ENCODE measurements at places on chromosomes 4 and X.
A peak's percentile ranks its signal among the peaks of the same experiment; 100 is the strongest.

- DNase-seq: no peak
Observed at GRCh38 chrX:18174209-18174608, 46.5 kb downstream of the BEND2 start.

GRCh38 chrX:41984628-41985027, 61.3 kb upstream of the CASK start:
- DNase-seq: no peak

GRCh38 chr4:184032091-184032490, 127.0 kb downstream of the STOX2 start:
- no peak for DNase-seq

DNA sequence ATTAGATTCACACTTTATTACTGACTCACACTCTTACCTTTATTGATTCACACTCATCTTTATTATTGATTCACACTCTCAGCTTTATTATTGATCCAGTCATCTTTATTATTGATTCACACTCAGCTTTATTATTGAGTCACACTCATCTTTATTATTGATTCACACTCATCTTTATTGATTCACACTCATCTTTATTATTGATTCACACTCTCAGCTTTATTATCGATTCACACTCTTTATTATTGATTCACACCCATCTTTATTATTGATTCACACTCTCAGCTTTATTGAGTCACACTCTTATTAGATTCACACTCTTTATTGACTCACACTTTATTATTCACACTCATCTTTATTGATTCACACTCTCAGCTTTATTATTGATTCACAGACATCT, 31.3 kb downstream of the HTRA3 start:
- DNase-seq: no peak

- no peak for DNase-seq
Observed at GRCh38 chrX:136021903-136022302, 36.7 kb downstream of the SLC9A6 start.

GRCh38 chrX:120015145-120016067, 62.1 kb downstream of the RHOXF2B start:
- DNase-seq: no peak

GRCh38 chrX:40733706-40734105, 1.6 kb downstream of the MED14 start:
- no peak for DNase-seq

DNA sequence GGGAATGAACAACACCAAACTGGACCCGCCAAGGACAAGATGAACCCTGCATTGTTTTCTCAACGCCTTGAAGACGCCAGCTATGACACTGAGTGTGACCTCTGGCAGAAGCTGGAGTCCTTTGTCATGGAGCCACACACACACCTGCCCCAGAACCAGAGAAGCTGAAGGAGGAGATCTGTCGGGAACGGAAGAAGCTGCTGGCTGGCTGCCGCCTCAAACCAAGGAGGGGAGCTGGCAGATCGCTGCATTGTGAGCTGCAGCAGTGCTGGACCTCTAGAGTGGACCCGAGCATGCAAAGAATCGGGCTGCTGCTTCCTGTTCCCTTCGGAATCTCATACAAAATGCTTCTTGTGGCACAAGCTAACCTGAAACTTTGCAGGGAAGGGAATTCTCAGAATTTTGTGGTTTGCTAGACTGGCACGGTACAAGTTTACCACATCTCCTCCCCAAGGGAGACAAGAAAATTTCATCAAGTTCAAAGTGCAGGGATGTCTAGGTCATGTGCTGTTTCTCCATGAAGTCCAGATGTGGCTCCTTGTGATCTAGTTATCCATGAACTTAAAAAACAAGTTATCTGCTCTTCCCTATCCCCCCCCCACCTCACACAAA, 23.4 kb upstream of the GLRB start:
- DNase-seq: no peak

GRCh38 chr4:10028910-10029309, 7.6 kb upstream of the SLC2A9 start:
- DNase-seq: no peak

- DNase-seq: no peak
Observed at GRCh38 chrX:16577483-16578029, 72.4 kb upstream of the S100G start.

- DNase-seq: no peak
Observed at GRCh38 chr4:111854494-111855087, 290.7 kb upstream of the FAM241A start.

DNA sequence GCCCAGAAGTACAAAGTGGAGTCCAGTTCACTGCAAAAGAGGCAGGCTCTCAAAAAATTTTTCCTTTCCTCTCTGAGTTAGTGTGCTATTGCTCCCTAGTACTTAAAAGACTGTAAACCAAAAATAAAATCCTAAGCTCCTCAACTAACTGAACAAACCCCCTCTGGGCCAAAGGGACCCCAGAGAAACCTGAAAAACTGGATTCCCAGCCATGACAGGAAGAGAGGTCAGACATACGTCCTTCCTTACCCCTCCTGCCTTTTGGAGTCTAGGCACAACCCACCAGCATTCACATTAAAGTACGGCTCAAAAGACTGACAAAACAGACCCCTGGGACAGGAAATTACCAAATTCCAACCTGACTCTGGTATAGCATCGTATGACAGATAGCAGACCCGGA, 957.9 kb upstream of the PRKX start:
- no peak for DNase-seq

- DNase-seq: no peak
Observed at GRCh38 chrX:148620023-148620422, 119.6 kb downstream of the AFF2 start.

- no peak for DNase-seq
Observed at GRCh38 chr4:105145156-105145902, 1.3 kb upstream of the TET2 start.

GRCh38 chr4:40629401-40630334, at the start of gene RBM47:
Gene RBM47, minus strand, starts transcription at chr4:40629864. Its CDS starts 190,971 bp downstream, at chr4:40438893.
- peak; percentile 27 for DNase-seq

- no peak for DNase-seq
Observed at GRCh38 chr4:42277291-42277690, 120.0 kb upstream of the SHISA3 start.

GRCh38 chr4:142467088-142467487, 379.0 kb downstream of the INPP4B start:
- no peak for DNase-seq

DNA sequence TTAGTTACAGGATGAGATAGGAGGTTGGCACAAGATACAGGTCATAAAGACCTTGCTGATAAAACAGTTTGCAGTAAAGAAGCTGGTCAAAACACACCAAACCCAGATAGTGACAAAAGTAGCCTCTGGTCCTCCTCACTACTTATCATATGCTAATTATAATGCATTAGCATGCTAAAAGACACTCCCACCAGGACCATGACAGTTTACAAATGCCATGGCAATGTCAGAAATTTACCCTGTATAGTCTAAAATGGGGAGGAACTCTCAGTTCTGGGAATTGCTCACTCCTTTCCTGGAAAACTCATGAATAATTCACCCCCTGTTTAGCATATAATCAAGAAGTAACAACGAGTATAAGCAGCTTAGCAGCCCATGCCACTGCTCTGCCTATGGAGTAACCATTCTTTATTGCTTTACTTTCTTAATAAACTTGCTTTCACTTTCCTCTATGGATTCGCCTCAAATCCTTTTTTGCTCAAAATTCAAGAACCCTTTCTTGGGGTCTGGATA, 1254.4 kb downstream of the PCDH7 start:
- DNase-seq: no peak

GRCh38 chr4:39025552-39026085, 6.6 kb downstream of the TMEM156 start:
- DNase-seq: no peak

DNA sequence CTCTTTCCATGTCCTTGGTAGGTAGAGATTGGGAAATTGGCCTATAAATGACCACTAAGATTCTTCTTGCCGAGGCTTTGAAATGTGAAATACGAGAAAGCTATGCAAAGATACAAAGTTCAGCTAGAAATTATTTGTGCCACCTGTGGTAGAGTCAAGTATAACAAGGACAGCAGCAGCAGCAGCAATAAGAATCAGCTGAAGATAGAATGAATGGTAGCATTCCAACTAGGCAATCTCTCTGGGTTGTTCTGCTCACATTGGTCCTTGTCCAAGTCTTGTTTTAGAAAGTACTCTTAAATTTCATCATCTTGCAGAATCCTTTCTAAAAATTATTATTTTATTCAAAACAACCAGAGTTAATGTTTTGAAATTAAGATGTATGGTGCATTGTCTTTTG, 67.8 kb upstream of the PCDH10 start:
- no peak for DNase-seq

- no peak for DNase-seq
Observed at GRCh38 chr4:149344436-149344835, 471.2 kb downstream of the IQCM start.

DNA sequence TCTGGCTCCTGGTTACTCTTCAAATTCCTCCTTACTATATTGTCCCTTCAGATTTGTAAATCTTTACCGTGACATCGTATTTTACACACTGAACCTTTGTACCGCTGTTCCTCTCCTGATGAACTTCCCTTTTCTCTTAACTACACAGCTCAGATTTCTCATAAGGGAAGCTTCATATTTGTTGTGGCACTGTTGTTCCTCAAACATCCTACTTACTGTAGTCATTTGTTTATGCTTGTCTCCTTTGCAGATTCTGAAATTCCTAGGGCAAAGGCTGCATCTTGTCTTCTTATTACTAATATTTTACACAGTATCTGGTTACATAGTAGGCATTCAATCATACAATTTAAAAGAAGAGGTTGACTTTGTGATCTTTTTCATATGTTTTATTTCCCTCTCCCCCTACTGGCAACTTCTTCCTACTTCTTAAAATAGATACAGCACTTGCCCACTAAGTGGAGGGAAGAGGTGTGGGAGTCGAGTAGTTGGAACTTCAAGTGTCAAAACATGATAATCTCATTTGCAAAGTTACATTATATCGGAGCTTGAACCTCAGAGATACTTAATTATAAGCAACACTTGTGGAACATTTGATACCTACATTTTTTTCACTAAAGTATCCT, 50.0 kb downstream of the TET2 start:
- DNase-seq: no peak

GRCh38 chr4:147853706-147854105, 121.8 kb downstream of the ARHGAP10 start:
- no peak for DNase-seq

DNA sequence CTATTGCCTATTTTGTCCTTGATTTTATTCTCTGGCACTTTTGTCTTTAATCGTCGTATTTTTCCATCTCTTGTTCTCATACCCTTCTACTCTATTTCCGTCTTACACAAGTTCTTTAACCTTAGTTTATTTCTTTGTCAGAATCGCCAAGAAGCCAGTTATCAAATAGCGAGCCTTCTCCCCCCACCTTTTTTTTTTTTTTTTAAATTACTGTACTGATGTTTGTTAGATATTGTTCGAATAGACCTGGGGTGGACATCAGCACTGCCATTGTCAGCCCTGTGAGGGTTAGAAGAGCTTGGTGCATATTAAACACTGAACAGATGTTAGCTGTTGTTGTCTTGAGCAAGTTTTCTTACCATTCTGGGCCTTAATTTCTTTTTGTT, 1.2 kb downstream of the SPCS3 start:
- DNase-seq: no peak

DNA sequence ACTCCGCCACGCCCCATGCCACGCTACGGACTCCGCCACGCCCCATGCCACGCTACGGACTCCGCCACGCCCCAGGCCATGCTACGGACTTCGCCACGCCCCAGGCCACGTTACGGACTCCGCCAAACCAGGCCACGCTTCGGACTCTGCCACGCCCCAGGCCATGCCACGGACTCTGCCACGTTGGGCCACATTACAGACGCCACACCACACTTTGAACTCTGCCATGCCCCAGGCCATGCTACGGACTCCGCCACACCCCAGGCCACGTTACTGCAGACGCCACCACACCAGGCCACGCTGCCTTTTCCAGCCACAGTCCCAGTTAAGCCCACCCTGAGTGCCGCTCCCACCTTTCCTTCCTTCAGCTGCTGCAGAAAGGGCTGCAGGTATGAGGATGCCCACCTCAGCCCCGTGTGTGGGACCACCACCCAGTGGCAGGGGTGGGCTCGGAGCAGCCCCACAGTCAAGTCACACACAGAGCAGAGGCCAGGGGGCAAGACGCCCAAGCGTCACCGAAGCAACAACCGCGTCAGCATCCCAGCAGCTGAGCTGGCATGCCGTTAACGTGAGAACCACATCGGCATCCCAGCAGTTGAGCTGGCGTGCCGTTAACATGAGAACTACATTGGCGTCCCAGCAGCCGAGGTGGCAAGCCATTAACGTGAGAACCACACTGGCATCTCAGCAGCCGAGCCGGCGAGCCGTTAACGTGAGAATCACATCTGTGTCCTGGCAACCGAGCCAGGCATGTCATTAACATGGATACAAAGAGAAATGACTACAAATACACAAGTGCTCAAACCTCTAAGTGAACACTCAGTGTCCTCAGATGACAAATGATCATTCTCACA, 26.4 kb downstream of the GAK start:
- no peak for DNase-seq

DNA sequence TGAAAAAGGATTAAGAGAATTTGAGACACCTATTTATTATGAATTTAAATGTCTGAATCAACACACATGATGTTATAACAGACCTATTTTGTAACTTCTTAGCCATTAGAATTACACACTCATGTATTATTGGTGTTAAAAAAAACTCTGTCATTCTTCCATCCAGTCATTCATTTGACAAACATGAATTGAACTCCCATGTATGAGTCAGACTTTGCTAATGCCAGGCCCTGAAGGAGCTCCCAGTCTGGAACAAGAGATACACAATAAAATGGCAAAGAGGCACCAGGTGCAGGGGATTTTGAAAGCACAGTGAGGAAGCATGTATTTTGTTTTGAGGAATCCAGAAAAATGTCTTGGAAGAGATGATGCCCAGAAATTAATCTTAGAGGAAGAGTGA, 87.7 kb upstream of the EFHC2 start:
- DNase-seq: no peak

DNA sequence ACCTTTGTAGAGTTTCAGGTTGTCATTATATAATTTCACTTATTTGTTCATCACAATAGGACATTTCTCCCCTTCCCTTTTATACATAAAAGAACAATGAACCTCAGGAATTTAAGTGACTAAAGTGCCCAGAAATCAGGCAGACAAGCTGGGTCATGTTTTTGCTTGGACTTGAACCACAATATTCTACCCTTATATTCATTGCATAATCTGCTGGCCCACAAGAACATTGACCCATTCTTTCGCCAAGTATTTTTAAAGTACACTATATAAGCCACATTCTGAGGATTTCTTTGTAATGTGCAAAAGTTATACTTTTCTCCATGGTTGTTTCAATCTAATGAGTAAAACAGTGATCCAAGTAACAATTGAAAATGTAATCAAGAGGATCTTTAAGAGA, 637.5 kb upstream of the SLIT2 start:
- DNase-seq: no peak

DNA sequence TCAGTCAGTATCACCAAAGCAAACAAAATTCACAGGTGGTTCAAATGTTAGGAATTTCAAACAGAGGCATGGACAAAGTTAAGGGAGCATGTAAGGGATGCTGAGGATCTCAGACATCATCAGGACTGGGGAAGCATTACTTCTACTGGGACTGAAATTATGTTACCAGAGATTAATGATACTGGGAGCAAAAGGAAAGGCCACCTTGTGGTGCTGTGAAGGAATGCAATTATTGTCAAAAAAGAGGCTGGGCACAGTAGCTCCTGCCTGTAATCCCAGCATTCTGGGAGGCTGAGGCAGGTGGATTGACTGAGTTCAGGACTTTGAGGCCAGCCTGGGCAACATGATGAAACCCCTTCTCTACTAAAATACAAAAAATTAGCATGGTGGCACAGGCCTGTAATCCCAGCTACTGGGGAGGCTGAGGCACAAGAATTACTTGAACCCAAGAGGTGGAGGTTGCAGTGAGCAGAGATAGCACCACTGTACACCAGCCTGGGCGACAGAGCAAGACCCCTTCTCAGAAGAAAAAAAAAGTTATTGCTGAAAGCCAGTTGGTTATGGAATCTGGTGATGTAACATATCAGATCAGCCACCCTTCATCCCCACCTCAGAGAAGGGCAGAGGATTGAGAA, 954.3 kb downstream of the PCDH7 start:
- no peak for DNase-seq

Measured in activated CD8-positive, alpha-beta memory T cell treated with anti-CD3 and anti-CD28 coated beads, Interleukin-2, amount 50 U/mL, for 4 hours (primary cell).